ENCODE measurements at places on chromosomes 6 and 20.

GRCh38 chr6:166318649-166319600 is 10.7 kb upstream of the PRR18 start:
- no peak for DNase-seq

GRCh38 chr20:9211016-9211760 is 142.3 kb downstream of the PLCB4 start:
- DNase-seq = no peak

DNA sequence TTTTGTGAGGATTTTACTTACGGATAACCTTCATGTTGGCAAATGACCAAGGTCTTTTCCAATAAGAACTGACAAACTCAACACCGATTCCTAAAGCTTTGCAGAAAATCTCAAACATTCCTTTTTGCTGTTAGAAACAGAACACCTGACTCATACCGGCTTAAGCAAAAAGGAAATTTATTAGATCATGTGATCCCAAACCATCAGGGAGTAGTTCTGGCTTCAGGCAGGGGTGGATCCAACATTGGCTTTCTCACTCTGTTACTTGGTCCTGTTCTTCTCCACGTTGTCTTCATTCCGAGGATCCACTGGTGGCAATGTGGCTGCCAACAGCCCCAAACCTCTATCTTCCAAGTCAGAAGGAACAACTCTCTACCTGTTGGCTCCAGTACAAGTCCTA is 95.9 kb upstream of the PMEPA1 start:
- DNase-seq = no peak

- DNase-seq = no peak
Measured at GRCh38 chr20:59673998-59674445, 69.7 kb downstream of the PHACTR3 start.

DNA sequence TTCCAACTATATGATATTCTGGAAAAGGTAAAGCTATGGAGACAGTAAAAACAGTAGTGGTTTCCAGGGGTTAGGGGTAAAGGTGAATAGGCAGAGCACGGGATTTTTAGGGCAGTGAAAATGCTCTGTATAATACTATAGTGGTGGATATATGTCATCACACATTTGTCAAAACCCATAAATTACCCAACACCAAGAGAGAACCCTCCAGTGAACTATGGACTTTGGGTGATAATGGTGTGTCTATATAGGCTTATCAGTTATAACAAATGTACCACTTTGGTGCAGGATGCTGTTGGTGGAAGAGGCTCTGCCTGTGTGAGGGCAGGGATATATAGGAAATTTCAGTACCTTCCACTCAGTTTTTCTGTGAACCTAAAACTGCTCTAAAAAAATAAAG is 149.9 kb downstream of the GPX5 start:
- no peak for DNase-seq

- DNase-seq = no peak
Measured at GRCh38 chr6:131163886-131164285, 28.6 kb downstream of the AKAP7 start.

DNA sequence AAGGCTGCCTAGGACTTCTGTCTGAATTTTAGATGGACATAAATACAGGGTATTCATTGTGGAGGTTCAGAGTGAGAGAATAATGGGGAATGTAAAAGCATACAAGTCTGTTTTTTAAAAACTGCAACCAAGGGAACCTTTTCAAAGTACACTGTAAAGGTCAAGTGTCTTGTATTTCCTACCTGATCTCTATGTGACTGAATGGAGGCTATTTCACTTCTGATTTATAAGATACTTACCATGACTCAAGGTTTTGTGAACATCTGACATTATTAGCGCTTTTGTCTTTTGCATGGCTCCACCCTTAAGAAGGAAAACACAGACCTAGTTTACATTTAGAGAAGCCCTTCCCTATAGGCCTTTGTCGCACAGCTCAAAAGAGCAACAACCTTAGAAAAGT is 126.5 kb downstream of the ZFAND3 start:
- no peak for DNase-seq

- no peak for DNase-seq
Measured at GRCh38 chr20:46139266-46139889, 21.3 kb downstream of the CD40 start.

- no peak for DNase-seq
Measured at GRCh38 chr6:19995575-19996257, 158.5 kb downstream of the ID4 start.

GRCh38 chr6:110530671-110531070 is 54.3 kb upstream of the SLC22A16 start:
- DNase-seq = no peak
